Left kidney (tissue), 8 donors: ENCODE measurements at places on chromosomes 6 and 20. TPM values are rescaled to one million over a fixed set of nuclear protein-coding genes. Genes with fewer than 3 reads are reported as not detected.

- no peak for DNase-seq
Observed at GRCh38 chr20:38880952-38881735, 45.1 kb upstream of the FAM83D start.

- no peak for DNase-seq
Observed at GRCh38 chr6:135114355-135115145, 59.9 kb upstream of the HBS1L start.

GRCh38 chr20:64115171-64115911 is 8.0 kb upstream of the NPBWR2 start:
- DNase-seq = no peak

DNA sequence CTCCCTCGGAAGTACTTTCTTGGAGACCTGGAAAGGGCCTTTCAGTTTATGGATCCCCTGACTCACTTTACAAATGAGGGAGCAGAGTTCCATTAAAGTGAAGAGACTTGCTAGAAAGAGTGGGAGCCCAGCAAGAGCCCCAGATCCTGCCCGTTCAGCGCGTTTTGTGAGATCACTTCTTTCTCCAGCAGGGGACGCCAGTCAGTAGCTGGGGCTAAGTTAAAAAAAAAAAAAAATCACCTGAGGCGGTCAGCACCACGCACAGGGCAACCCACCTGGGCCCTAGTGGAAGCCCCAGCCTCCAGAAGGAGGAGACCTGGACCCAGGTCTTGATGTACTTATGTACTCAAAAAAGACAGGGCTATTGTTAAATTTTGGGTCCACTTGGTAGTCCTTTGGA is 274.5 kb upstream of the RNF24 start:
- no peak for DNase-seq

GRCh38 chr20:41299899-41300298 is 17.6 kb downstream of the ZHX3 start:
- DNase-seq = no peak

- no peak for DNase-seq
Observed at GRCh38 chr6:56571605-56572004, 71.1 kb downstream of the DST start.

GRCh38 chr6:161130967-161131766 is 139.6 kb downstream of the MAP3K4 start:
- no peak for DNase-seq

- no peak for DNase-seq
Observed at GRCh38 chr6:37038292-37039198, 33.1 kb downstream of the FGD2 start.

DNA sequence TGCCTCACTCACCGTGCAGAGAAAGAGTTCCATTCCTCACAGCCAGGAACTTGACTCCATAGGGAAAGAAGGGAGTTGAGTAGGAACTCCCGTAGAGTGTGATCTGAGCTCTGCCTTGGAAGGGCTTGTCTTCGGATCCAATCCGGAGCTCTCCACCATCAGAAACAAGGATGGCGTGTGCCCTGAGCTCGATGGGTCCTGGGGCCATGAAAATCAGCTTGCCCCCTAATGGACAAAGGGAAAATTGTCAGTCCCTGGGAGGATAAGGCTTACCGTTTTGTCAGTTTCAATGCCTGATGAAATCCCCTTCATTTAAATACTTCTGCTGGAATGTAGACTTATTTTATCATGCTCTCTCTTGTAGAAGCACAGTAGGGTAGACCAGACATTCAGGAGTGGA is 153.3 kb downstream of the PKHD1 start:
- DNase-seq = no peak

RAMACL gene
- 0.40 TPM for polyA plus RNA-seq

DUSP15 gene
- polyA plus RNA-seq = 16.0 TPM

SULF2 gene
- polyA plus RNA-seq = 71.7 TPM

AURKA gene
- polyA plus RNA-seq = 22.2 TPM
